ENCODE measurements at places on chromosomes 12 and 14.

DNA sequence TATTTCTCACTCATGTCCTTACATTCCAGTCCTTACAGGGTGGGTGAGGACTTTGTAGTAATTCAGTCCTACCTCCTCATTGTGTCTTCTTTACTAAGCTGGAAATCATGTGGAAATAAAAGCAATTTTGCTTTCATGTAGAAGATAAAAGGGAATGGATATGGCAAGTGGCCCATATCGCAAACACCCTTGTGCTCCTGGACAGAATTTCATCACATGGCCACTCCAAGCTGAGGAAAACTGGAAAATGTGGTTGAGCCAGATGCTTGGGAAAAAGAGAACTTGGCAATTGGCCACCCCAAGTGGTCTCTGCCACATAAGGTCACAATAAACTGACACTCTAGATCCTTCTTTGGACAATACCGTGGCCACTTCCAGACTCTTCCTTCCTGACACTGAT is 64.2 kb upstream of the IFNG-AS1 start:
- DNase-seq, result no peak

DNA sequence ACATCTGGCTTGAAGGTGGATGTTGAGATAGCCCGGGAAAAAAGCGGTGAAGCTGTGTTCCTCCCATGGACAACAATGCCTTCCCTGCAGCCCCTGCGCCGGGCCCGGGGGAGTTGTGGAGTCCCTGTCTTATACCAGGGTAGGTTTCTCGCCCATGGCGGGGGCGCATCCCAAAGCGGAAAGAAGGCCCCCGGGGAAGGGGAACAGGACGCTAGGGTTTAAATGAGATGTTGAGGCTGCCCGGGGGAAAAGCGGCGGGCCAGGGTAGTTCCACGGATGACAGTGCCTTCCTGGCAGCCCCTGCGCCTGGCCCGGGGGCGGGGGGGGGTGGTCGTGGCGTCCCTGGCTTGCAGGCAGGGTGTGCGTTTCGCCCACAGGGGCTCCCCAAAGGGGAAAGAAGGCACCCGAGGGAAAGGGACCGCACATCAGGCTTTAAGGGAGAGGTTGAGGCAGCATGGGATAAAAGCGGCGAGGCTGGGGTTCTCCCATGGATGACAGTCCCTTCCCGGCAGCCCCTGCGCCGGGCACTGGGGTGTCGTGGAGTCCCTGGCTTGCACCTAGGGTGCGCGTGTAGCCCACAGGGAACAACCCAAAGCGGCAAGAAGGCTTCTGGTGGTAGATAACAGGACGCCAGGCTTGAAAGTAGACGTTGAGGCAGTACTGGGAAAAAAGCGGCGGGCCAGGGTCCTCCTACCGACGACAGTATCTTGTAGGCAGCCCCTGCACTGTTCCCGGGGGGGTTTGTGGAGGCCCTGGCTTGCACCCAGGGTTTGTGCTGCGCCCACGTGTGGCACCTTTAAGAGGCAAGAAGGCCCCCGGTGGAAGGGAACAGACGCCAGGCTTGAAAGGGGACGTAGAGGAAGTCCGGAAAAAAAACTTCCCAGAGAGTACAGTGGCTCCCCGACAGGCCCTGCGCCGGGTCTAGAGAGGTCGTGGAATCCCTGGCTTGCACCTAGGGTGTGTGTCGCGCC is 160.8 kb upstream of the ALG10B start:
- no peak for DNase-seq

- no peak for DNase-seq
Measured at GRCh38 chr14:74589291-74589879, 22.7 kb downstream of the LTBP2 start.

DNA sequence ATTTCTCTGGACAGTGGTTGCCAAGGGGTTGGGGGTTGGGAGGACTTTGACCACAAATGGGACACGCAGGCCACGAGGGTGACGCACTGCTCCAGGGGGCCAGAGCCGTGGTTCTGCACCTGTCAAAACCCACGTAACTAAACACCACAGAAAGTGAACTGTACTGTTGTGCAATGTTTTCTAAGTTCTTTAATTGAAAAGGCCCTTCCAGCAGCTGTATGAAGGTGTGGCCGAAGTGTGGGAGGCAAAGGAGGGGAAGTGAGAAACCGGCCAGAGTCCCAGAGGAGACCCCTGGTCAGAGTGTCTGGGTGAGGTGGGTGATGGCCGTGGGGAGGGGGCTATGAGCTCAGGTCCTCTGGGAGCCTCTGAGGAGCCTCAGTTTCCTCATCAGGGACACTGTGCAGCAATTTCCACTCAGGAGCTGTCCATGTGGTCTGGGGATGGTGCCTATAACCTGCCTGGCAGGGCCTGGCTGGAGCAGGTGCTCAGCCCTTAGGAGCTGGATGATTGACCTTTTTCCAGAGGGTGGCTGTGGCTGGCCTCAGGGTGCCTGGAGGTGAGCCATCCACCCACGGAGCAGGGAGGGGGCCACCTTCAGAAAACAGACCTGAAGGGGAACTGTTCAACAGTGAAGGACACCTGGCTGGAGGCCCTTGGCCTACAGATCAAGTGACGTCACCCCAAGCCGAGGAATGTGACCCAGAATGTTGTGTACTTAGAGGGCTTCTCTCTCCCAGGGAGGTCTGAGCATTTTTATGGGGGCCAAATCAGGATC is 9.8 kb upstream of the BDKRB2 start:
- peak; percentile 48 for DNase-seq

DNA sequence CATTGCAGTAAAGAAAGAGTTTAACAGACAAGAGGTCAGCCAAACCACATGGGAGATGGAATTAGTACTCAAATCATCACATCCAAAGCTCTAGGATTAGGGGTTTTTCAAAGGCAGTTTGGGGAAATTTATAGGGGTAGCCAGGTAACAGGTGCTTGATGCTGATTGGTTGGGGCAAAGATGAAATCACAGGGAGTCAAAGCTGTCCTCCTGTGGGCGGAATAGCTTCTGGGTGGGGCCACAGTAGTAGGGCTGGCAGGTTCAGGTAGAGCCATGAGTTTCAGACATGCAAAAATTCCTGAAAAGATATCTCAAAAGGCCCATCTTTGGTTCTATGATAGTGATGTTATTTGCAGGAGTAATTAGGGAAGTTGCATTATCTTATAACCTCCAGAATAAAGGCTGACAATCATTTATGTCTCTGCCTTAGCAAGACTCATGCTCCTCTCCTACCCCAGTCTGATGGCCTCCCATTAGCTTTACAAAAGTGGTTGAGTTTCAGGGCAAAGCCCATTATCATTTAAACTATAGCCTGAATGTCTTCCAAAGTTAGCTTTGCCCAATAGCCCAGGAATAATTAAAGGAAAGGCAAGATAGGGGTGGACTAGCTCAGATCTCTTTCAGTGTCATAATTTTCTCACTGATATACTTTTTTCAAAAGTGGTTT is 42.1 kb upstream of the CNTN1 start:
- no peak for DNase-seq

DNA sequence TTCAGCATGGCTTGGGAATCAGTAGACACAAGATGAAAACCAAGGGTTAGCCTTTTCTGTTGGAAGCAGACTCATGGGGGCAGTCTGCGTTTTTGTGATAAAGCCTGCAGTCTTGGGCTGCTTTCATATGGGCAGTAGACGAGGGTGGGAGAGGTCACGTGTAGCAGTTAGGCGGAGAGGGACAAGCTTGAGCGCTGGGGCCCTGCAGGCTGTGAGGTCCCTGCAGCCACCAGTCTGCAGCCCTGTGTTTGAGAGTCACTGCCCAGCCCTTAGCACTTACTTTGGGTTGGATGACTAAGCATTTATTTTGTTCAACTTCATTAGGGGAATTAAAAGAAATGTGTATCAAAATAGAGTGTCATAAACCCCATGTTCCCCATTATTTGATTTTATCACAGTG is 37.2 kb downstream of the EP400 start:
- DNase-seq, result no peak

DNA sequence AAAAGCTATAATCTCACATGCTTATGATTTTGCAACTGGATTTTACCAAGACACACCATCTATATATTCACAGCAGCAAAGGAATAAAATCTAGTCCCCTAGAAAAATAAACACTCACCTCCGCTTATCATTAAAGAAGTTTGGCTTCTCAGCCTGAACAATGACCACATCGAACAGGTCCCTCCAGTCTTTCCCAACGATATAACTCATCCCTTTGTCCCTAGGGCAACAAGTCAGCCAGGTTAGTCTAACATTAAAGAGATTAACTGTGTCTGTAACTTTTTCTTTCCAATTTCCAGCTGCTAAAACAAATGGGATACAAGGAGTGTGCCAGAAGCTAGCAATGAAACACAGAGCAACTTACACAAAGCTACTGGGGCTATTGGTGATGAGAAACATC is 48.0 kb downstream of the NT5DC3 start:
- DNase-seq, result no peak

- DNase-seq, result no peak
Measured at GRCh38 chr14:56959869-56960268, 149.6 kb upstream of the OTX2 start.

DNA sequence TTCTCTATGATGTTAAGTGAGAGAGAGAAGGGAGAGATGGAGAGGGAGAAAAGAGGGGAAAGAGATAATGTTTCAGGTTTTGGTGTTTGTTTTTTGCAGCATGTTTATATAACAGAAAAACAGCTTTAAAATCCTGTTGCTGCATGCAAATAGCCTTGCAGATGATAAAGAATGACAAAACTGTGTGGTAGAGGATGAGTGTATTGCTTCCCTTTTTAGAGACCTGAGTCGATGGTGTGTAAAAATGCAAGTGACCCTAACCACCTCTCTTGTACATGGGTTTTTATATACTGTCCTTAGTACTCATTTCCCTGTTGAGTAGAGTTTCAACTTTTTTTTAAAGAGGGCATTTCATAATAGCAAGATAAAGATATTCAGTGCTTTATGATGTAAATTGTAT is 249.1 kb downstream of the AKAP6 start:
- no peak for DNase-seq

DNA sequence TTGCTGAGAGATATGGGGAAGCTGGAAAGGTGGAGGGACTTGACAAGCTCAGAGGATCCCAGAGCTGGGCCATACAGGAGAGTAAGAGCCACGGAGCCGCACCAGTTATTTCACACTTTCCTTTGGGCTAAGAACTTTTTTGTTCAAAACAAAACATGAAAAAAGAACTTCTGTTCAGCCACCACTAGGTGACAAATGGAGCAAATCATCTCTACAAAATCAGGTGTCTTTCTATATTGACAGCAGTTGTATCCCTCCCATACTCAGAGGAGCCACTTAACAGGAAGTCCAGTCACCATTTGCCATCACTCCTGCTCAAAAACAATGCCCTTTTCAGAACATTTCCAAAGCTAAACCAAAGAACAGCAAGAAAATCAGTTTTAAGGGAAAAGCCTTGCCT is 70.3 kb upstream of the DBX2 start:
- DNase-seq, result no peak

- no peak for DNase-seq
Measured at GRCh38 chr14:68495101-68496039, 297.5 kb downstream of the ZFP36L1 start.

- DNase-seq, result no peak
Measured at GRCh38 chr14:61766151-61766550, 3.9 kb downstream of the SNAPC1 start.

GRCh38 chr12:64097366-64098105 is 124.6 kb downstream of the KICS2 start:
- no peak for DNase-seq

GRCh38 chr12:51887476-51888315 is at the start of gene ANKRD33:
TSS of gene ANKRD33 (plus strand) at chr12:51888103. CDS start at chr12:51888187, 84 bp downstream.
- peak; percentile 45 for DNase-seq

DNA sequence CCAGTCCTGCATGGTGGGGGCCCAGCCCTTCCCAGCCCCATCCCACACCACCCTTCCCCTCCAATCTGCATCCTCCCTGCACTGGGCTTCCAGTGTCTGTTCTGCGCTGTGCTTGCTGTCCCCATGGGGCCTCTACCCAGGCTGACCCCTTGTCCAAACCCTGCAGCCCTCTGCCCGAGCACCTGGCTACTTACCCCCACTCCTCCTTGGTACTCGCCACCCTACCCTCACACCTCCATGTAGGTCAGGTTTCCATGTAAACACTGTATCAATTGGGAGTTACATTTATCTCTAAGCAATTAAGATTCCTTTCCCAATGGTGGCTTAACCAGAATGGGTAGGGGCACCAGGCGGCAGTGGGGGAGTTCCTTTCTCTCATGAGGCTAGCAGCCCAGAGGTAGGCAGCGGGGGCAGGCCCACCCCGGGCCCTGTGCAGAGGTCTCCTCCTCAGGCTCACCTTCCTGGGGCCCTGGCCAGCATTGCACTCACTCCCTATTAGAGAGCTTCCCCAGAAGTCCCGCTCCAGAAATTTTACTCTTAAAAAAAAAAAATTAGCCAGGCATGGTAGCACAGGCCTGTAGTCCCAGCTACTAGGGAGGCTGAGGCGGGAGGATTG is 76.6 kb upstream of the CCND2 start:
- DNase-seq, result no peak

DNA sequence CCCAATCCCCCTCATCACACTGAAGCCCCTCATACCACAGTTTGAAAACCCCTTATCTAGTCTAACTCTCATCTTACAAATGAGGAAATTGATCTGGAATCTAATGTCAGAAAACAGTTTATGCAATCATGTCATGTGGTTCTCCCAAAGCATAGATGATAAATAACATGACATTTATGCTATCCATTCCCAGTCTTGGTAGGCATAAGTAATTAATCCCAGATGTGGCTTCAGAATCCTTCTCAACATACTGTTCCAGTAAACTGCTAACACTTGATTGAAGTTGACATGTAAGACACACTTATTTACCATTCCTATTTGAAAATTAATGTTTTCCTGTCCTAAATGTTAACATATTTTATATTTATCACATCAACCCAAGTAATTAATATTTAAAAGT is 168.7 kb downstream of the GALC start:
- DNase-seq, result no peak

DNA sequence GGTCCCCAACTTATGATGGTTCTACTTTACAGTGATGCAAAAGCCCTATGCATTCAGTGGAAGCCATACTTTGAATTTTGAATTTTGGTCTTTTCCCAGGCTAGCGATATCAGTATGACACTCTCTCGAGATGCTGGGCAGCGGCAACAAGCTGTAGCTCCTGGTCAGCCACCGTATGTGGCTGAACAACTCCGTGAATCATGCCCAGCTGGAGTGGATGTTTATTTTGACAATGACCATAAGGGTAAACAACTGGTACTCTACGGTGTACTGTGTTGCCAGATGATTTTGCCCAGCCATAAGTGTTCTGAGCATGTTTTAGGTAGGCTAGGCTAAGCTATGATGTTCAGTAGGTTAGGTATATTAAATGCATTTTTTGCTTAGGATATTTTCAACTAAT is 8.2 kb upstream of the ZNF410 start:
- DNase-seq, result peak; percentile 57

DNA sequence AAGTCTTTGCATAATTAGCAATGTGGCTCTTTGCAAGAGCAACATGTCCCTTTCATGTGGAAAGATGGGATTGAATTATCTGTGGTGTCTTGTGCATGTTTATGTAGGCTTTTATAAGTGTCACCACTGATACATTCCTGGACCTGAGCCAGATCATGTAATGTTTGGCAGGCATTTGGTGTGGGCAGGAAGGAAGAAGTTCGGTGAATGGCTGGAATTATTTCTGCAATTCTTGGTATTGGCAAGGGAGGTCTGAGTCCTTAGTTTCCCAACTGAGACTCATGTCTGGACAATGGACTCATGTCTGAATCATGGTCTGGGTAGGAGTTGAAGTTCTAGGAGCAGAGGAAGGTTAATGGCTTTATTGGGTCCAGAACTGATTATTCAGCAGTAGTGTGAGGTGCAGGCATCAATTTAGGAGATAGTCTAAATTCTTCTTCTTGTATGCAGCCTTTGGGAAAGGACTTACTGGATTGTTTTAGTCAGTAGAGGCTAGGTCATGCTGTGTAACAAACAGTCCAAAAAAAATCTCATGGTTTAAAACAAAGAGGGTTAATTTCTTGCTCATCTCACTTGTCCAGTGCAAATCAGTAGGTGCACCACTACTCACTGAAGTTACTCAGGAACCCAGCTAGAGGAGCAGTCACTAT is 186.5 kb upstream of the LHX5 start:
- no peak for DNase-seq

All from choroid plexus epithelial cell (primary cell).